ENCODE measurements at places on chromosomes 4 and X. TPM values are rescaled to one million over a fixed set of nuclear protein-coding genes. Genes with fewer than 3 reads are reported as not detected.

RS1 gene
- not detected for total RNA-seq

SPATA18 gene
- total RNA-seq, result 11.0 TPM

BANK1 gene
- total RNA-seq, result 1.2 TPM

DAPP1 gene
- total RNA-seq, result 3.4 TPM

PCDH11X gene
- total RNA-seq, result 0.06 TPM

ADH1A gene
- total RNA-seq, result 1.0 TPM

DNA sequence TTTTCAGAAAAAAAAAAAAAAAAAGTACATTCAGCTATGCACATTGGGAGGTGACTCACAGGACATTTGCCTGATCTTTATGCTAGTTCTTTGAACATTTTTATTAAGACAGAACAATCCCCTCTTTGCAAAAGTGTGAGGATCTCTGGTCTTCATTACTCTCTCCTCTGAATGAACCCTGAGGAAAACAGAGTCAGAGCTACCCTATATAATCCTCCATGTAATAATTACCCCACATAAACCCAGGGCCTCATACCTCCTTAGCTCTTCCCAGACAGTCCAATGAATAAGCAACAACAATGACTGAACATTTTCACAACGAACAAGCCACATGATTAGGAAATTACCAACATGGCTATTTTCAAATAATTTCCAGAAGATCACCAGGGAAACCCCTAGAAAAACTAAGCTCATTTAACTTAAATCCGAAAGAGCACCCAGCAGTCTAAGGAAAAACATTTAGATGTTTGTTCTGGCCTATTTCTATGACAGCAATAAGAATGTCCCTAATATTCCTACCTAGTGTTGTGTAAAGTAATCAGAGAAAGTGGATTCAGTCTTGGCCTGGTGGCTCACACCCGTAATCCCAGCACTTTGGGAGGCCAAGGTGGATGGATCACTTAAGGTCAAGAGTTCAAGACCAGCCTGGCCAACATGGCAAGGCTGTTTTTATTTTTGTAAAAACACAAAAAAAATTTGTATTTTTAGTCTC lies 37.8 kb downstream of the TBC1D9 start:
- no peak for DNase-seq

GRCh38 chr4:88107406-88108107 lies 50.9 kb downstream of the ABCG2 start:
- peak; percentile 45 for DNase-seq

DNA sequence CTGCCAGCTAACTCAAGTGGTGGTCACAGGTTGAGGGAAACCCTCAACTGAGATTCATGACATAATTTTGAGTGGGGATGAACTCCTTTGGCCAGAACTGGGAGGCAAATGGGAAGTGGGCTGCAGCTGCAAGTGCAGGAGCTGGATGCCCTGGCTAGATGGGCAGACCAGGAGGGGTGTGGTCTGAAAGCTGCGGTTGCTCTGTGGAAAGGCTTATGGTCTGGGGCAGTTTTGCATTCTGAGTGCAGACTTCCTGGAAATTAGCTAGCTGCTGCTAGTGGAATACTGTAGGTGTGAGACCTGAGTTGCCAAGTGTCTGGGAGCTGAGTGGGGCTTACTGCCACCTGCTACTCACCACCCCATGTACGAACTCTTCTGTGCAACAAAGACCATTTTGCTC lies 52.1 kb upstream of the NAP1L2 start:
- no peak for DNase-seq

GRCh38 chrX:48102874-48103374 lies 27.5 kb upstream of the SPACA5B start:
- no peak for DNase-seq

DNA sequence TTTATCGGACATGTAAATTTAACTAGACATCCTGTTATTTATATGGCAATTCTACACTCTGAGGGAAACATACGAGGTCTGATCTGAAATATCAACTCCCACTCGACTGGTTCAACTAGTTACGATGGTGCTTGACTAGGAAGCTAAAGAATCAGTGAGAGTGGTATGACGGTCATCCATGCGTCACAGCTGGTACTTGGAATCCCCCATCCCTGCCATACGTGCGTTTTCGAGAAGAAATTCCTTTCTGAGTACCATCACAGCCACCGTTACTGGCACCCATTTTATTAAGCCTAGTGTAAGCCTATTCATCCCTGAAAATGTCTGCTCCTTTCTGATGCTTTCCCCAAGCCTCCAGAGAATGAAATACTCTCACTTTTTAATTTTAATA lies 695 bp upstream of the PIGA start:
- DNase-seq, result peak; percentile 12

- DNase-seq, result no peak
These were observed 52.6 kb downstream of the RGS12 start for GRCh38 chr4:3345384-3345783.

GRCh38 chr4:159117968-159118367 lies 15.1 kb downstream of the RAPGEF2 start:
- peak; percentile 11 for DNase-seq

- DNase-seq, result no peak
These were observed 235.9 kb upstream of the DMD start for GRCh38 chrX:33447285-33447684.

DNA sequence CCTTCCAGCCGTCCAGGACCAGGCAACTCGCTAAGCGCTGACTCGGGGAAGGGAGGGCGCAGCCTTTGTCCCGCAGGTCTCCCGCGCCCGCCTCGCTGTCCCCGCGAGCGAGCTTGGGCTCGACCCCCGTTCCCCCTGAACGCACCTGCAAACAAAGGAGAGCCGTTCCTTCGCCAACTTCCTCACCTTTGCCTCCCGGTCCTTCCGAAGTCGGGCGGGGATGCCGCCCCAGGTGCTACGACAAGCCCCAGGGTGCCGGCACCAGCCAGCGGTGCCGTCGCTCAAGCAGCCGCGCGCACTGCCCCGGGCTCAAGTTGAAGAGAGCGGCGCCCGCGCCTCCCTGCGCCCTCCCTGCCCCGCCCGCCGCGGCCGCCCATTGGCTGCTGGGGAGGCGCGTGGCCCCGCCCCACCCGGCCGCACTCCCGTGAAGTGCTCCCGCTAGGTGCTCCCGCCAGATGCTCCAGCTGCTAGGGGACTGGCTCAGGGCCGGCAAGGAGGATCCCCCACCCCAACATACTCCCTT lies 107.1 kb downstream of the NSUN7 start:
- DNase-seq, result peak; percentile 51

DNA sequence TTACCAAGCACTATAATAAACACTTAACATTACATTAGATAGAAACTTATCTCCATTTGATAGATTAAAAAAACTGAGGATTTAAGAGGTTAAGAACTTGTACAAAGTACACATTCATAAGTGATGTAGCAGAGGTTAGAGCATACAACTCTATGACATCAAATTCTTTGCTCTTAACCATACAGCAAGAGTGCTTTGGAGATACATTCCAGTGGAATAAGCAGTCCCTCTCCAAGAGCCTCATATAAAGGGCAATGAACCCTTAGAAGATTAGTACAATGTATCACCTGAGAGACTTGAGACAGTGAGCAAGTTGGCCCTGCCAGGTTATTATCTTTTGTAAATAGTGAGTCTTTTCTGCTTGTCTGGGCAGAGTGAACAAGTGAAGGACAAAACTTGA lies 600.4 kb upstream of the CT83 start:
- no peak for DNase-seq

GRCh38 chrX:110161361-110161686 lies 156.6 kb downstream of the AMMECR1 start:
- no peak for DNase-seq

DNA sequence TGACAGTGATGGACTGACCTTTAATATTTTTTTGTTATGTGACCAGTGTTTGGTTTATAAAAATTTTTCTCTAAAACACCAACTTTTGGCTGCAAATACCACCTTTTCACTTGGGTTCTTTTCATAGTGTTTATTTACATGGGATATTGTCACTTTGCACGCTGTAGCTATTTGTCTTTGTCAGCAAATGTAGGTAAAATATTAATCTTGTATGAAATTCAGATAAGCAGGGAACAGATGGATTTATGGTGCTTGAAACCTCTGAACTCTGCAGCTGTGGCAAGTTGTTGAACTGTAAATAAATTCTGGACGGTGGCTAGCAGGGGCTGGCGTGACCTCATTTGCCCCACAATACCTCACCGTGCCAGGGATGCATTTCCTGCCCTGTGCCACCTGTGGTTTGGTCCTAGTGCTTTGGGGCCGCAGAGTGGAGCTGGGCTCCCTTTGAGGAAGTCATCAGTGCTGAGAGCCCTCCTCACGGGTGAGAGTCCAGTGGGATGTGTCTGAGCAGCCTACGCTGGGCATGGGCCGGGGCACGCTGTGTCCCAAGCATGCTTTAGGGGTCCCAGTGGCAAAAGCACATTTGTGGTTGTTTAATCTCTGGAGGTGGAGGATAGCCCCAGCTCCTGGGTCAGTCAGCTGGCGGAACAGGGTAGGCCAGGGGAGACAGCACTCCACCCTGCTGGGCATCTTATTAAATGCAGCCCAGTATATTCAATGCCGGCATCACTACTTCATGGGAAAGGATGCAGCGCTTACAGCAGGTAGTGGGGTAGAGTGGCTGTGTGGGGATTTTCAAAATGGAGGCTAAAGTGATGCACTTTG lies 108.6 kb downstream of the TBL1X start:
- DNase-seq, result peak; percentile 21

- DNase-seq, result no peak
These were observed 1077.8 kb downstream of the ARAP2 start for GRCh38 chr4:35166466-35166865.

DNA sequence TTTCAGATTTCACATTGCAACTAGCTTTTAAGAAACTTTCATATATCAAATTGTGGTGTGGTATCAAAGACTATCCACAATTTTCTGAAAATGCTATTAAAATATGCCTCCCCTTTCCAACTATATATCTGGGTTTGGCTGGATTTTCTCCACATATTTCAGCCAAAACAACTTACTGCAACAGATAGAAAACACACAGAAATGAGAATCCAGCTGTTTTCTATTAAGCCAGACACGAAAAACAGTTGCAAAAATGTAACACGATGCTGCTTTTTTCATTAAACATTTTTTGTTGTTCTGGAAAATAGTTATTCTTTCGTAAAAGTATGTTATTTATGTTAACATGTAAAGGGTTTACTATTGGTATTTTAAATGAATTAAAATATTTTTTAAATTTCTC lies 33.1 kb downstream of the DCTD start:
- no peak for DNase-seq

Data from left colon (tissue), 2 donors.